ENCODE measurements at places on chromosomes 12 and 14. TPM values are rescaled to one million over a fixed set of nuclear protein-coding genes. Genes with fewer than 3 reads are reported as not detected.

Gene TAS2R43
- 1.3 TPM for total RNA-seq

Gene FRMD6
- total RNA-seq: 202 TPM

Gene VWF
- total RNA-seq: 2,070 TPM

Gene LPAR5
- total RNA-seq: not detected

Measured in vein endothelial cell (primary cell).